Stomach (tissue), 19 donors: ENCODE measurements at places on chromosomes 7 and 10. TPM values are rescaled to one million over a fixed set of nuclear protein-coding genes. Genes with fewer than 3 reads are reported as not detected.

The CDK14 gene
- total RNA-seq: 13.4 TPM

The LBX1 gene
- not detected for total RNA-seq

The LIPN gene
- total RNA-seq: not detected

The CUBN gene
- under 0.01 TPM for total RNA-seq

The CAMK1D gene
- 4.7 TPM for total RNA-seq

GRCh38 chr10:13842117-13842516 lies 255.4 kb downstream of the PRPF18 start:
- DNase-seq: no peak
- peaks cover 9% of the 10 kb centered on the region for H3K4me1 ChIP-seq

DNA sequence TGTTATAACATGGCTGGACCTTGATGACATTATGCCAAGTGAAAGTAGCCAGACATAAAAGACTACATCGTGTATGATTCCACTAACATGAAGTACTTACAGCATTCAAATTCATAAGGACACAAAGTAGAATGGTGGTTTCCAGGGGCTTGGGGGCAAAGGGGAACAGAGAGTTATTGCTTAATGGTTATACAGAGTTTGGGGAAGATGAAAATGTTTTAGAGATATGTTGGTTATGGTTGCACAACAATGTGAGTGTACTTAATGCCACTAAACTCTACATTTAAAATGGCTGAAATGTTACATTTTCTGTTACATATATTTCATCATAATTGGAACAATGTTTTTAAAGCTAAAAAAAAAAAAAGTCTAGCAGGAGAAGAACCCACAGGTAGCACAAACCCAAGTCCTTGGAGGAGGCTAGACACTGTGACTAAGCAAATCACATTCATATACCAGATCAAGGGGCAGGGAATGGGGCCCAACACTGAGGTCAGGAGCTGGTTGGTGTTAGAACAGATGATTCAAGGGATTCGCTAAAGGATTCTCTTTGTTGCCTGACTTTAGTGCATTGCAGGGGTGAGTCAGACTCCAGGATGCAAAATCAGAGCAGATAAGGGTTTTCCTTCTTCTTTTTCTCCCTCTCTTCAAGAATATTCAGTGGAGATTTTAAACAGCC lies 25.1 kb upstream of the AOAH start:
- no peaks in the 10 kb centered on the region for H3K36me3 ChIP-seq
- H3K4me1 ChIP-seq: no peaks in the 10 kb centered on the region
- no peak overlapping the region for H3K4me3 ChIP-seq
- DNase-seq: no peak
- H3K27me3 ChIP-seq: no peaks in the 10 kb centered on the region

GRCh38 chr7:130896051-130896881 lies 162.3 kb upstream of the KLF14 start:
- H3K4me1 ChIP-seq: peaks cover 75% of the 10 kb centered on the region
- H3K27me3 ChIP-seq: no peaks in the 10 kb centered on the region
- H3K36me3 ChIP-seq: peaks cover 48% of the 10 kb centered on the region
- no peak for DNase-seq
- H3K4me3 ChIP-seq: no peak overlapping the region
- peak overlapping the region; percentile 76 for H3K27ac ChIP-seq

DNA sequence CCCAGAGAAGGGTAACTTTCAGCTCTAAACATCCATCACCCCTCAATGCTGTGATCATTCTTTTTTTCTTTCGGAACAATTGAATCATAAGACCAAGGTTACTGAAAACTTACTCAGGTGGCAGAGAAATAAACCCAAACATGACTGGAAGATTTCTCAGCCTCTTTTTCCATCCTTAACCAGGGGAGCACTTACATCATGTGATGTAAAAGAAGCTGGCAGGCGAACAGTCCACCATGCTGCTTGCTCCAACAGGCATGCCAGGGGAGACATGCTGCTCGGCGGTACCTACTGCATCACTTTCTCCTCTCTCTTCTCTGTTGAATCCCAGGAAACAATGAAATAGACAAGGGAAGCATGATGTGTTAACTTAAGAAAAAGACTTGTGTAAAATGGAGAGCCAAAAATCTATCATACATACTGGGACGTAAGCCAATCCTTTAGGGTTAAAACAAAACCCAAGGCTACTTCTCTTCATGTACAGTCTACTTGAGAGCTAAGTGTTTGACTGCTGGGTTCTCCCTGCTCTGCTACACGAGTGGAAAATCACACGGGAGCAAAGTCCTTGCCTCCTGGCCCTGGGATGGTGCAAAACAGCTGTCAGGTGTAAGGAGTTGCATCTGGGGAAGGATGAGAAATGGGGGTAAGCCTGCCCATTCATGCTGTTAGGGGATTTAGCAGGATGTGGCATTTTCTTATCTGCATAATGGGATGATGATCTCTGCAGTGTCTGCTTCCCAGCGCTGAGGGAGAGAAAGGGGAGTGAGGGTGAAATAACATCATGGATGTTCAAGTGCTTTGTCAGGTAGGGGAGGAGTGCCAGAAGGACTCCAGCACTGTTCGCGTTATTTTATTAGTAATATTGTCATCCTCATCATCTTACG lies 64.3 kb upstream of the ZNF438 start:
- DNase-seq: no peak
- no peaks in the 10 kb centered on the region for H3K36me3 ChIP-seq
- H3K27ac ChIP-seq: no peak overlapping the region
- no peaks in the 10 kb centered on the region for H3K27me3 ChIP-seq

- H3K27me3 ChIP-seq: no peaks in the 10 kb centered on the region
- H3K27ac ChIP-seq: no peak overlapping the region
- no peak overlapping the region for H3K4me3 ChIP-seq
- H3K4me1 ChIP-seq: peaks cover 91% of the 10 kb centered on the region
Observed at GRCh38 chr10:74836877-74837276, 10.5 kb downstream of the KAT6B start.

DNA sequence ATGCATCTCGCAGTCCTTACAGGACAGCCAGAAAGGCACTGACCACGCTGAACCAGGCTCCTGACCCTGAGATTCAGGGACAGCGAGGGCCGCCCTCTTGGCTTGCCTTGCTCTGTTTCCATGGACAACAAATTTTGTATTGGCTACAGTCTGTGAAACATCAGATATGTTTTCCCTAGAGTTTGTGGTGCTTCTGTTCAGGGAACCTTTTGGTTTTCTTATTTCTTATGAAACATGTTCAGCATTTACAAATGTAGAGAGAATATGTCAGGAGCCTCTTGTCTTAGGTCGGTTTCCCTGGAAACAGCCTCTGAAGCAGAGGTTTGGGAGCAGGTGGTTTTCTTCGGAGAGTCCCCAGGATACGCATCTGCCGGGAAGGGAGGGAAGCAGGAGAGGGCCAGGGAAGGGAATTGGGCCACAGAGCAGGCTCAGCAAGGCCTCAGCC lies 260.1 kb downstream of the CCDC3 start:
- no peaks in the 10 kb centered on the region for H3K27me3 ChIP-seq
- H3K27ac ChIP-seq: no peak overlapping the region
- no peaks in the 10 kb centered on the region for H3K36me3 ChIP-seq
- no peak overlapping the region for H3K4me3 ChIP-seq

GRCh38 chr7:27793780-27794179 lies 53.8 kb downstream of the TAX1BP1 start:
- peaks cover 14% of the 10 kb centered on the region for H3K36me3 ChIP-seq
- H3K4me1 ChIP-seq: no peaks in the 10 kb centered on the region
- no peak overlapping the region for H3K4me3 ChIP-seq

DNA sequence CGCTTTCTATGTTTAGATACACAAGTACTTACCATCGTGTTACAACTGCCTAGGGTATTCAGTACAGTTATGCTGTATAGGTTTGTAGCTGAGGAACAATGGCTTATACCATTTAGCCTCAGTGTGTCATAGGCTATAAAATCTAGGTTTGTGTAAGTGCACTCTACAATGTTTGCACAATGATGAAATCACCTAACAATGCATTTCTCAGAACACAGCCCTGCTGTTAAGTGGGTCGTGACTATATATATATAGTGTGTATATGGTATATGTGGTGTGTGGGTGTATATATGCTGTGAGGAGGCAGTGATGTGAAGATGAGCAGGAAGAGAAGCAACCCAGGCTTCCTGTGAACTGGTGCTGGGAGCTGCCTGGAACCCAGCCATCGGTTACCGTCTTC lies 65.6 kb upstream of the MKI67 start:
- no peaks in the 10 kb centered on the region for H3K4me1 ChIP-seq
- no peaks in the 10 kb centered on the region for H3K27me3 ChIP-seq
- DNase-seq: no peak
- no peak overlapping the region for H3K4me3 ChIP-seq
- no peaks in the 10 kb centered on the region for H3K36me3 ChIP-seq

- no peaks in the 10 kb centered on the region for H3K36me3 ChIP-seq
- H3K27me3 ChIP-seq: no peaks in the 10 kb centered on the region
- DNase-seq: no peak
- H3K4me3 ChIP-seq: no peak overlapping the region
- no peaks in the 10 kb centered on the region for H3K4me1 ChIP-seq
Observed at GRCh38 chr7:20858951-20859350, 72.3 kb upstream of the SP8 start.

GRCh38 chr10:24201503-24202180 lies 7.3 kb upstream of the KIAA1217 start:
- no peaks in the 10 kb centered on the region for H3K27me3 ChIP-seq
- H3K36me3 ChIP-seq: no peaks in the 10 kb centered on the region
- H3K4me3 ChIP-seq: no peak overlapping the region
- peaks cover 1% of the 10 kb centered on the region for H3K4me1 ChIP-seq

GRCh38 chr7:29812185-29812876 lies 6.0 kb downstream of the WIPF3 start:
- DNase-seq: no peak
- no peaks in the 10 kb centered on the region for H3K36me3 ChIP-seq
- H3K4me1 ChIP-seq: peaks cover 9% of the 10 kb centered on the region
- H3K27me3 ChIP-seq: peaks cover 11% of the 10 kb centered on the region
- H3K27ac ChIP-seq: no peak overlapping the region
- H3K4me3 ChIP-seq: no peak overlapping the region
